Endothelial cell (in vitro differentiated cells): ENCODE measurements at places on chromosomes 2 and 18.

- no peak for DNase-seq
Measured at GRCh38 chr18:61967252-61967891, 74.6 kb upstream of the RNF152 start.

DNA sequence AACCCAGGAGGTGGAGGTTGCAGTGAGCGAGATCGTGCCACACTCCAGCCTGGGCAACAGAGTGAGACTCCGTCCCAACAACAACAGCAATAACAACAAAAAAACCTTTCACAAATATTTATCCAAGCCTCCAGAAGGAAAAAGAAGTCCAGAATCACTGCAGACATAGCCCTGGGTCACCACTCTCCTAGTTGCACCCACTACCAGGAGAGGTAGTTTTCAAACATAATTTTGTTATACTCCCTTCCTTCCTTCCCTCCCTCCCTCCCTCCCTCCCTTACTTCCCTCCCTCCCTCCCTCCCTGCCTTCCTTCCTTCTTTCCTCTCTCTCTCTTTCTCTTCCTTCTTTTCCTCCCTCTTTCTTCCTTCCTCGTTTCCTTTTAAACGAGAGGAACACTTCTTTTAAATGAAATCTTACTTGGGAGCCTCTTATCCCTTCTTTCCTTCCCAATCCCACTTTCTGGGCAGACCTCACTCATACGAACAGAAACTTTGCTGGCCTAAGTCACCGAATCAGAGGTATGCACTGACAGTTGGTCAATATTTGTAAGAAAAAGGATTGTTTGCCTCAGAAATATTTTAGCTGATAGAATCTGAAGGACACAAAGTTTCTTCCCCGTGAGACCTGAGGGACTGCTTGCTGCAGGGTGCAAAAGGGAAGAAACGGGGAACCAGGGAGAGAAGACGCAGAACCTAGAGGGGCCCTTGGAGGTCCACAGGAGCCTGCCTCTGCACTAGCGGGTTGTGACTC, 88.1 kb upstream of the AGAP1 start:
- DNase-seq: no peak

- no peak for DNase-seq
Measured at GRCh38 chr2:31166925-31167324, 28.7 kb upstream of the GALNT14 start.

- no peak for DNase-seq
Measured at GRCh38 chr2:50385349-50385748, 646.6 kb downstream of the NRXN1 start.

GRCh38 chr2:24491542-24492420, 727 bp downstream of the NCOA1 start:
- peak; percentile 66 for DNase-seq

DNA sequence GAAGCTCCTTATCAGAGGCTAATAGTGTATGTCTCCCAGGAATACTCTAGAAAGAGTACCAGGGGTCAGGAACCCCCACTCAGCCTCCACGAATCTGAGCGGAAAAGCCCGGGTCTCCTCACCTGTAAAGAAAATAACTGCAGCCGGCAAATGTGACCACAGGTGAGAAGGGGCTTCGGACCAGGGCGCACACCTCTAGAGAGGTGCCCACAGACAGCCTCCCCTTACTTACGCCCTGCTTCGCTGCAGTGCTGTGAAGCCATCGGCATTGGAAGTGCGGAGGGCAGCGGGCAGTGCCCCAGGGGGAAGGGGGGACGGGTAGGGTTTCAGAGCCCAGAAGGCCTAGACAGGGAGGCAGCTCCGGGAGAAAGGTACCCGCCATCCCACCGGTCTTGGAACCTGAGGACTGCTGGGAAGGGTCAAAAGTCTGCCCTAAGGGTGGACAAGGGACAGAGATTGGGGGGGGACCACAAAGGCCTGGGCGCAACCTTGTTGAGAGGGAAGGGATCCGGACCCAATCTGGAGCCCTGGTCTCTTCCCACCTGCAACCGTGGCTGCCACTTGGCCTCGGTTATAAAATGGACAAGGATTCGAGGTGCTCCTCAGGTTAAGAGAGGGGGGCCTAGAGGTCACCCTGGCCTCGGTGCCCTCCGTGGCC, 642 bp upstream of the STEAP3 start:
- no peak for DNase-seq

- no peak for DNase-seq
Measured at GRCh38 chr18:9211955-9212354, 75.4 kb downstream of the ANKRD12 start.
